ENCODE measurements at places on chromosomes 5 and 9.

DNA sequence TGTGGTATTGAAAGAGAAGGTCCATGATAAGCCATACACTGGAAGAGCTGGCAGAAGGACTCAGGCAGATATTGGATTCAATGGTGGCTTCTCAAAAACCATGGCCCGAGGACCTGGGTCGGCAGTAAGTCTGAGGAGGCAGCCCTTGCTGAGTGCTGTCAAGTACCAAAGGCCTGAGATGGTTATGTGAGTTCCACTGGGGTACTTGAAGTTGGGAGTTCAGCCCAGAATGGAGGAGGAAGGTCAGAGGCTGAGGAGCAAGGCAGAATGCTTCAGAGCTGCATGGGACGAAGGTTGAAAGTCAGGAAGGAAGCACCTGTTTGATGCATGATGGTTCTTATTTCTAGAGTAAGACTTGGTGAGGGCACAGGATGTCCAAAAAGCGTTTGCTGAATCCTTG lies 194.9 kb downstream of the DIRAS2 start:
- no peak for DNase-seq

DNA sequence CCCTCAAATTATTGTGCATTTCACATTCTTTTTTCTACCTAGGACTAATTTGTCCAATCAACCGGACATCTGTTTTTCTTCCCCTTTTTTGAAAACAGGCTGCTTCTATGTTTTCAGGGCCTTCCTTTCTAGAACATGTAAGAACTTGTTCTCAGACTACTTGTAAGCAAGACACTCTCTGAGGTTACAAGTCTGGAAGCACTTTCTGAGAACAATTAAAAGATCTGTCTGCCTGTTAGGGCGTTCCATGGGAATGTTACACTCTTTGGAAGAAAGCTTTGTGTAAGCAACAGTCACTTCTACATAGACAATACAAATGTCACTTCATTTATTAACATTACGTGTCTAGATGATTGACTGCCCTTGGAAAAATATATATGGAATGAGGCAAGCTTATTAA lies 50.9 kb upstream of the HSPB3 start:
- no peak for DNase-seq

DNA sequence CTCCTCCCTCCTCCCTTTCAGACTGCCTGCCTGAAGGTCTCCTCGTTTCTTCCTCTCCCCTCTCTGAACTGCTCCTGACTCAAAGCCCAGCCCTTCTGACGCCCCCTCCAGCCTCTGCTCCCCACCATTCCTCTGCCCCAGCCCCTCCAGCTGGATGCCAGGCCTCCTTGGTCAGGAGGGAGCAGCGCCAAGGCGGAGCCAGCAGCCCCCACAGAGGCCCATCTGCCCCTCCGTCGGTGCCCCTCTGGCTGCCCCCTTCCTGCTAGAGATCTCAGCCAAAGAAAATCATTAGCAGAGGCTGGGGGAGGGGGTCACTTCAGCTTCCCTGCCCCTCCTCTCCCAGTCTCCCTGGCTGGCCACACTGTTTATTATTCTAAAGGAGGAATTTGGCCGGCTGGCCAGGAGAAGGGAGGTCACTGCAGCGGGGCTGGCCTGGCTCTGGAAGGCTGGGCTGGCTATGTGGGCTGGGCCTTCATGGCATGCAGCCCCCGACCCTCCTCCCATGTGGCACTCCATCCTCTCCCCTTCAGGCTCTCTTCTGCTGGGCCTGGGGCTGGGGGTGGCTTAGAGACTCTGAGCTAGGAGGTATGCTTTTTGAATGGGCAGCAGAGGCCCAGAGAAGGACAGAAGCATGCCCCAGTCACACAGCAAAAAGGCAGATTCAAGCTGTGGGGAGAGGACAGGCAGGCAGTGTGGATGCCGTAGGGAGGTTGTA lies 16.9 kb downstream of the PDGFRB start:
- DNase-seq: no peak

DNA sequence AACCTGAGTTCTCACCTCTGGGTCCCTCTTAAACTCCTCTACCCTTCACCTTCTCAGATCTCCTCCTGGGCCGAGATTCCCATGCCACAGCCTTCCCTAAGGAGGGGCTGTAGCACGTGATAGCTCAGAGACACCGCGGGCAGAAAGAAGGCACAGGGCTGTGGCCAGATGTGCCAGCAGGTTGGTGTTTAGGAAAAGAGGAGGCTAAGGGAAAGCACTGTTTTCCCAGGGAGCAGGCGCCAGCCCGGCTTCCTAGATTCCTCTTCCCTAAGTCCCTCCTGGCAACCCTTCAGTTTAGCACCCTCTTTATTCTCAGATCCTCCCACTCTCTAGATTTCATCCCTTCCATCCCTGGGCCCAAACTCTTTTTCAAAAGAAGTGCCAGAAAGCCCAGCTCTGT lies 59.4 kb upstream of the CCNG1 start:
- DNase-seq: no peak

DNA sequence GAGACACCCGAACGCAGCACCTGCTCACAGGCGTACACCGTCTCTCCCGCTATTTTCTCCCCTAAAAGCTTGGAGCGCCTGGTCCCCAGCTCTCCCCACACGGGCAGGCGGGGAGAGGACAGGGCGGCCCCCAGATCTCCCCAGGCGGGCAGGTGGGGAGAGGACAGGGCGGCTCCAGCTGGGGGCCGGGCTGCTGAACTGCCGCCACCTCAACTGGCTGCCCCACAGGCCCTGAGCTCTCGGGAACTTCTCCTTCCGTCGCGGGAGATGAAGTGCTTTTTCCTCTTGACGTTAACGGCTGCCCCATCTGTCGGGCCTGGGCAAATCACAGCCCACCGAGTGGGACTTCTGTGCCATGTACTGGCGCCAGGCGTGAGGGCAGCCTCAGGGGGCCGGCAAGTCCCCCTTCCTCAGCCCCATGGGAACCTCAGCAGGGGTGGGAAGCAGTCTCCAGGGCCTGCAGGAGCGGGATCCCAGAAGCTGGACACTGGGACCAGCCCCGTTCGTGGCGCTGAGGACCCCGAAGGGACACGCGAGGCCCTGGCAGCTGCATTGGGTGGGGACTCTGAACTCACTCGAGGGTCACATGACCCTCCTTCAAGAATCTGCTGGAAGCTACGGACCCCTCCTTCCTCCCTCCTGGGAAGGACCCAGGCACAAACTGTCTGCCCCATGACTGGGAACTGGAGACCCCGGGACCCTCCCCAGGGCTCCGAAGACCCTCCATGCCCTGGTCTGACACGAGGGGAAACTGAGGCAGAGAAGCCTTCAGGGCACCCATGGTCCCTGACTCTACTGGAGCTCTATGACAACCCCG lies 5.7 kb upstream of the EGFL7 start:
- DNase-seq: no peak

GRCh38 chr9:132908635-132909034 lies 29.9 kb downstream of the SPACA9 start:
- no peak for DNase-seq

- no peak for DNase-seq
Measured at GRCh38 chr5:68406767-68407241, 191.2 kb downstream of the PIK3R1 start.

- no peak for DNase-seq
Measured at GRCh38 chr9:124776618-124776953, 347 bp upstream of the OLFML2A start.

DNA sequence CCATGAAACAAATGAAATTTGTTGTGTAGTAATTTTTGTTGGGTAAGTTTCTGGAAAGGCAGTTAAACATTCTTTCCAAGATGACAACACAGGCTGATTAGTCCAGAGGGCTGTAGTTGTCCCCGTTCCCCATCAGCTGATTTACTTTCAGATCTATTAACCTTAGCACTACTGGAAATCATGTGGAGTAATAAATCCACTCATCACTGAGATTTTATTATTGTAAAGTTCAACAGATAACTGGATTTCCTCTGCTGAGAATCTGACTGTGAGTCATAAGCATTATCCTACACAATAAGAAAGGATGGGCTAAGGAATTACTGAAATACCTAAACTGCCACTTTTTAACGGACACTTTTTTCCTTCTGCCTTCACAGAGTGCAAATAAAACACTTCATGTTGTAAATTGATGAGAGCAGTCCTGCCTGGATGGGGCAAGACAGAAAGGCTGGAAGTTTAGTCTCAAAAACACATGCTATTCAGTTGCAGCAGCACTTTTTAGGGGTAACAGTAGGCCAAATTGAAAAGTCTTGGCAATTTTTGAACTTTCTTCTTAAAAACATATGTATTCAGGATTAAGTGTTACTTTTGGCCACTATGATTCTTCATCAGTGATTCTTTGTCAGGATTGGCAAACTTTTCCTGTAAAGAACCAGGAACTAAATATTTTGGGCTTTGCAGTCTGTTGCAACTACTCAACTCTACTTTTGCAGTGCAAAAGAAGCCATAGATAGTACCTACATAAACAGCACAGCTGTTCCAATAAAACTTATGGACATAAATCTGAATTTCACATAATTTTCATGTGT lies 7.0 kb downstream of the STOM start:
- DNase-seq: no peak

DNA sequence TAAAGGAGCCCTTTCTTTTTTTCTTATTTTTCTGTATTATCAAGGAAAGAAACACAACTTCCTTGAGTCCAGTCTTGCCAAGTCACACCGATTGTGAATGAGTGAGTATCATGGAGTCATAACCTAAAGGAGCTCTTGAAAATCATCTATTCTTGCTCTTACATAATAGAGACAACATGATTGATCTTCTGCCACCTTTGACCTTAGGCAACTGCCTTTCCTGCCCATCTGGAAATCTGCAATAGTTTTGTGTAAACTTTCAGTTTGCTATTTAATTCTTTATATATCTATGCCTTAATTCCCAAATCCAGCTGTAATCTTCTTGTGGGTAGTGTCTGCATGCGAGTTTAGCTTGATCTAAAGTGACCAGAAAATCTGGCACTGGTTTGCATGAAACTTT lies 149.9 kb upstream of the FST start:
- DNase-seq: no peak

DNA sequence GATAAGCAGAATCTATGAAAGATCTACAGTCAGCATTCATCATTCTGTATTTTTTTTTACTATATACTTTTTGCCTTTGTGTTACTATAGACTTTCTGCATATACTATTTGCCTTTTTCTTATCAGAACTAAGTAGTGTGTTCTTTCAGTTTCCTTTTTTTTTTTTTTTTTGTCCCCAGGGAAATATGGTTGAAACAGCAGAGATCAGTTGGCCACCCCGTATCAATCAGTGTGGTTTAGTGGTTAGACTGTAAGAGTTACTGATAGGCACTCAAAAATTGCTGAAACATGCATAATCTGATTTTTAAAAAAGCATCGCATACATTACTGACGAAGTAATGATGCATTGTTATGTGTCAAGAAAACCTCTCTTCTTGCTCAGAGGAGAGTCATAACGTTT lies 990.8 kb upstream of the EDIL3 start:
- no peak for DNase-seq

All from stimulated activated CD8-positive, alpha-beta memory T cell treated with anti-CD3 and anti-CD28 coated beads, Interleukin-2, amount 100 ng/mL, for 1 hour (primary cell).